NCI-H446 treated with DMSO at 0.1 percent for 48 hours (cell line): ENCODE measurements at places on chromosomes 12 and 14.

DNA sequence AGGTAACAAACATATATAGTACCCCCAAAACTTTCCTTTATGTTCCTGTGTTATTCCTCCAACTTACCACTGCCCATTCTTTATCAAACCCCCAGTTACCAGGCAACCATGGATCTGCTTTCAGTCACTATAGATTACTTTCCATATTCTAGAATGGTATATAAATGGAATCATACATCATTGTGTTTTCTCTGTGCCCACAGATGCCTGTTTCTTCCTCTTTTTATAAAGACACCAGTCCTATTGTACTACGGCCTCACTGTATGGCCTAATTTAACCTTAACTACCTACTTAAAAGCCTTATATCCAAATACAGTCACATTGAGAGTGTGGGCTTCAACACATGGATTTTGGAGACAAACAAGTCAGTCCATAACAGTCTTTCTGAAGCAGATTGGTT, 2.6 kb downstream of the TAS2R14 start:
- no peak for DNase-seq

- no peak for DNase-seq
Measured at GRCh38 chr14:51554339-51554920, 97.3 kb upstream of the FRMD6 start.

GRCh38 chr12:12032260-12032791, 38.4 kb upstream of the BCL2L14 start:
- no peak for DNase-seq

DNA sequence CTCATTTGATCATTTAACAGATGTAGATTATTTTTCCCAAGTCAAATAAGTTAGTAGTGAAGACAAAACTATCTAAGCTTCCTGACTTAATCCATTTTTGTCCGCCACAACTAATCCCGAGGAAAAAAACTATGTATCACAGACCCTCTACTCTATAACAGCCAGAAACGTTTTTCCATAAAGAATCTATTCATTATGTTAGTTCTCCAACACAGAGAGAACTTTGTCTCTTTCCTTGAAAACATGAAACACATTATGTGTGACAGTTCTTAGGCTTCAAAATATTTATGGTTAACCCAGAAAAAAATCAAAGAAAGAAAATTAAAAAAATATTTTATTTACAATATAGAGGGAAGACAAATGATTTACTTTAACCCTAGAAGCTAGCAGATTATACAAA, 100.1 kb downstream of the PLEKHG7 start:
- DNase-seq = no peak

- DNase-seq = peak; percentile 45
Measured at GRCh38 chr12:93782853-93783252, 105.7 kb downstream of the CRADD start.

GRCh38 chr14:53144244-53144643, 8.9 kb downstream of the DDHD1 start:
- DNase-seq = no peak

DNA sequence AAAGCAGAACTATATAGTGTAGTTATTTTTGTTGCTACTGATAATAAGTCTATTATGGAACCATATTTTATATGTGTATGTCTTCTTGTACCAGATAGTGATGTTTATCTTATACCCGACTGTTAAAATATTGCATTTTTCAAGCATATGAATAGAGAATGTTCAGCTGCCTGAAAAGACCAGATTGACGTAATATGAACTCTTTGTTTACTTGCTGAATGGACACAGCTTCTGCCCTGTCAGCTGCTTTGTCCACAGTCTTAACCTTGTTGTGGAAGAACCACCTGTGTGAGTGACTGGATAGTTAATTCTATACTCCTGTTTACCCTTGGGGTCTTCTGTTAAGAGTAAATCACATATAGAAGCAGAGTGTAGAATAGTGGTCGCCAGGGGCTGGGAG, 109.3 kb downstream of the LGR5 start:
- DNase-seq = no peak
